Neuronal stem cell (in vitro differentiated cells): ENCODE measurements at places on chromosomes 1 and 21.

DNA sequence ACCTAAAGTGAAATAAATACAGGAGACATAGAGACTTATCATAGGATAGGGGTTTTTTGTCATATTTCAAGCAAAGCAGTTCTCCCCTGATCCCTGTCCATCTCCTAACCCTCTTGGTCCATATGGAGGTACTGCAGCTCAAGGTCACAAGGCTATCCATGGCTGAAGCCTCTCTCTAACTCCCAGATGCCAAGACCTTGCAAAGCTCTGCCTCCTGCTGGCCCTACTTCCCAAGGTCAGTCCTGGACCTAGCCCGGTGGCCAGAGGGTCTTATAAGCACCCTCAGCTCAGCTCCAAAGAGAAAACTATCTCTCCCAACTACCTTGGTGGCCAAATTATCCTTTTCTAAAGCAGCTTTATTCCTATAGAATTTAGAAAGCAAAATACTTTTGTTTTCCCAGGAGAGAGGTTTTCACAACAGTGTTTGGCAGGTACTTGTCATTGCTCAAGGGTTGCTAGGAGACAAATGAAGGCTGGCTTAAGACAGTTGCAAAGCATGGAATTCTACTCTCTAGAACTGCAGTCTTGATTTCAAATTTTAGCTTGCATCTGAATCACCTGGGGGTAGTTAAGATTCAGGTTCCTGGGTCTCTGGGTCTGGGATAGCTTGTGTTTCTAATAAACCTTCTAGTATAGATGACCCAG, 121.5 kb downstream of the XCL2 start:
- no peak for DNase-seq

- DNase-seq: peak; percentile 72
Measured at GRCh38 chr1:6519935-6520671, 28.6 kb upstream of the PLEKHG5 start.

GRCh38 chr1:121483961-121484424, 299.2 kb downstream of the SRGAP2C start:
- DNase-seq: no peak

DNA sequence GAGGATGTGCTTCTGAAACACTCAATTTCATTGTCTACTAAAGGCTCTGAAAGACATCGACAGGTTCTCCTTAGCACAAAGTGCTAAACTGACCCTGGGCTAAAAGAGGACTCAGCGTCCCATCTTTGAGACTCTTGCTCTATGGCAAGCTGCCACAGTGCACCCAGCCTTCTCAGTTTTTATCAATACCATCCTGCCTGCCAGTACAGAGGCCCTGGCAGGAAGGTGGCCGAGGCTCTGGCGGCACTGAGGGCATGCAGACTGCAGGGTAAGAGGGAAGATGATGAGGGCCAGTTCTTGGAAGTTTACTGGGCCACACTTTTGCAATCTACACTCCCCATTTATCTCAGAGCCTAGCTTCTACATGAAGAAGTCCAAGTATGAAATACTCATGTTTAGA, 5.3 kb downstream of the OLFML2B start:
- no peak for DNase-seq

DNA sequence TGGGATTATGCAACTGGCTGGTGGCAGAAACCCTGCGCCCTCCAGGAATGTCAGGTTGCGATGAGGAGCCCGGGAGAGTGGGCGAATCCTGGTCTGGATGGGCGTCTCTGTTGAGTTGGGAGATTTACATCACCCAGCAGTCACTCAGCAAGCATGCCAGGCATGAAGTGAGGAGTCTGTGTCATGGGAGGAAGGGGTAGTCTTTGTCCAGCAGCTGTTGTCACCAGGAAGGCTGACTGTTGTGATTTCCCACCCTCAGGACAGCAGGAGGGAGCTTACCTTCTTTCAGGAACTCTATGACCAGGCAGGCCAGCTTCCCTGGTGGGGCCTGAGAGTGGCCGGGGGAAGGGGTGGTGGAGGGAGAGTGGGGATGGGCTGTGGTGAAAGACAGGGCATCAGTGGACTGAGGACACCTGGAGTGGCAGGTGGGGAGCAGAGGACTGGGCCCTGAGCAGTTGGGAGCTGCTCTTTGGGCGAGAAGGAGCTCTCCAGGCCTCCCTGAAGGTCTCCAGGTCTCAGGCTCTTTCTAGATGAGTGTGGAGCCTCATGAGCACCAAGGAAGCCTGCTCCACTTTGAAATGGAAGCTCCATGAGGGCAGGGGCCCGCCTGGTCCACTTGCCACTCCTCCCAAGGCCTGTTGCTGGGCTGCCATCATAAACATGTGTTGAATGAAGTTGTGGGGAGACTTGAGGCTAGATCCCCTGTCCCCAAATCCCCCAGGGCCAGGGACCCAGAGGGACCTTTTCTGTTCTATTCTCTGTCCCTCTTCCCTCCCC, 21.3 kb upstream of the PKP1 start:
- DNase-seq: no peak

DNA sequence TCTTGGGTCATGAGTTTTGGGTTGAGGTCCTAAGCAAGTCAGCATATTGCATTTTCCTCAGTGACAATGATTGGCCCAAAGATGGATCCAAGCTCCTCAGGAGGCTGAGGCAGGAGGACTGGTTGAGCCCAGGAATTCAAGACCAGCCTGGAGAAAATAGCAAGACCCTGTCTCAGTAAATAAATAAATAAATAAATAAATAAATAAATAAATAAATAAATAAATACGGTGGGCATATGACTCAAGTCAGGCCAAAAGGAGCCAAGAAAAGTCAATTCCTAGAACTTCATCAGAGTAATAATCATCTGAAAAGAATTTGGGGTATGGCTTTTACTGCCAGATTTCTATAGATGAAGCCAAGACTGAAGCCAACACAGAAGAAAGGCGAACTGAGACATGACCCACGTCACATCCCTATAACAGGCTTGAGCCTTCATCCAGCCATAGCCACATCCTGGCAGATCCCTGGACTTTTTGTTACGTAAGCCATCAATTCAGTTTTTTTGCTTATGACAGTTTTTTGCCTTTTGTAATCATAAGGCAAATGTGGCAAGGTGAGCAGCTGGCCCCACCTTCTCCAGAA, 88.5 kb upstream of the NFASC start:
- DNase-seq: no peak

- DNase-seq: no peak
Measured at GRCh38 chr21:45575993-45576837, 34.0 kb upstream of the SLC19A1 start.

DNA sequence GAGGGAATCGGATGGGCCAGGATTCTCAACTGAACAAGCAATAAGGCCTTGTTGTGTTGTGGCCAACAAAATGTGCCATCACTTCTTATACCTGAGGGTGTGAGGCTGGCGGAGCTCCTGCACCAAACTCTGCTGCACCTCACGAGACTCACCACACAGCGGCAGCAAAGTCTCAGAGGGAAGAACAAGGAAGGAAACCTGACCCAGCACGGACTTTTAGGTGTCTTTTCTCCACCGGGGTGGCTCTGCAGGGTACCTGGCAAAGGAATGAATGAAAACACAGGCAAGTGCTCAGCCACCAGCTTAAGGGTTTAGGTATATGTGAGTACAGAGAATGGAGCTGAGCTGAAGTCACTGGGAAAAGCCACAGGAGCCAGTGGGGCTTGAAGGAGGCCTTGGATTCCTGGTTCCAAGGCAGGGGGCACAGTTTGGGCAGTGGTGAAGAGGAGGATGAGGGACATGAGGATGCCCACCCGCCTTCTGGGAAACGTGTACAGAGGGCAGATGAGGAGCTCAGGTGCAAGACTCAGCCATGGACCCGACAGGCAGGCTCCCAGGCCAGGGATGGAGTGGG, 31.1 kb upstream of the HSD3B1 start:
- DNase-seq: peak; percentile 37

GRCh38 chr1:16248603-16249516, 11.9 kb upstream of the CPLANE2 start:
- no peak for DNase-seq

DNA sequence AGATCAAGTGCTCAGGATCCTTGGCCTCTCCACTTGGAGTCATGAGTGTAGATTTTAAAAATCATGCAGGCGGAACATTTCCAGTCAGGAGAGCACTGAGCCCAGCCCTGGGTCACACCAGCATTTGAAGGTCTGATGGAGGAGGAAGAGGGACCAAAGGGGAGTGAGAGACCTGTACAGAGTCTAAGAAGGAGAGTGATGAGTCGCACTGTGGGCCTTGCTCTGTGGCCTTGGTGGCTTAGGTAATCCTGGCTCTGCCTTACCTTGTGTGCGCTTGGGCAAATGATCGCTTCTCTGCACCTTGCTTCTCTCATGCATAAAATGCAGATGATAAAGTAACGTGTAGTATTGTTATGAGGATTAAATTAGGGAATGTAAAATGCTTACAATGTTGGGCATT, 225.3 kb downstream of the SDCCAG8 start:
- no peak for DNase-seq

- DNase-seq: no peak
Measured at GRCh38 chr1:23904748-23905357, 8.3 kb downstream of the CNR2 start.

DNA sequence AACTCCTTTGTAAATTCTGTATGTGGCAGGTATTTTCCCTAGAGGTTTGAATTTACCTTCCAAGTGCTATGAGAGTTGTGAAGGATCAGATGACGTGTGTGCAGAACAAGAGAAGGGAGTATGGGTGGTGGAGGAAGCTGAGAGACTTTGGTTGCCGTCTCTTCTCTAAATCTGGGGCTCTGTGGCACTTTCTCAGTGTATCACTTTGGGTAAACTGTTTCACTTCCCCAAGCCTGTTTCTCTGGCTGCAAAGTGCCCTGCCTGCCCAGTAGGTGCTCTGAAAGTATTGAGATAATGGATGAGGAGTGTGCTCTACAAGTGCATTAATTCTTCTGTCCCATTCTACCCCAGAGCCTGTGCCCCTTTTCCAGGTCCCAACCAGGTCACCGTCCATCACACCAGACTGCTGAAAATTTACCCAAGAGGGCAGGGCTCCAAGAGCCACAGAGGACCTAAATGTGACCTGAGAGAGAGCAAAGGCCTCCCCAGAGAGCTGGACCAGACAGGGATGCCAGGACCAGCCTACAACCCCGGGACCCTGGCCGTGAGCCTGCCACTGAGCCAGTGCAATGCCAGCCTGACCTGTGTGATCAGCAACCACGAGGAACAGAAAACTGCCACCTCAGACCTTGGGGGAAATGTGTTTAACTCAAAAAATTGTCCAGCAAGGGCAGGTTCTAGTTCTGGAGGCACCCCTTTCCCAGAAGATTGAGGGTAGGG, 131.6 kb upstream of the ETV3 start:
- DNase-seq: no peak

GRCh38 chr1:145926686-145927062, 610 bp downstream of the RBM8A start:
- DNase-seq: no peak

- no peak for DNase-seq
Measured at GRCh38 chr1:171881442-171881841, 40.1 kb downstream of the DNM3 start.

GRCh38 chr1:5746611-5747425, 245.4 kb downstream of the NPHP4 start:
- DNase-seq: no peak

GRCh38 chr1:108955881-108956280, 7.4 kb downstream of the CLCC1 start:
- DNase-seq: no peak

DNA sequence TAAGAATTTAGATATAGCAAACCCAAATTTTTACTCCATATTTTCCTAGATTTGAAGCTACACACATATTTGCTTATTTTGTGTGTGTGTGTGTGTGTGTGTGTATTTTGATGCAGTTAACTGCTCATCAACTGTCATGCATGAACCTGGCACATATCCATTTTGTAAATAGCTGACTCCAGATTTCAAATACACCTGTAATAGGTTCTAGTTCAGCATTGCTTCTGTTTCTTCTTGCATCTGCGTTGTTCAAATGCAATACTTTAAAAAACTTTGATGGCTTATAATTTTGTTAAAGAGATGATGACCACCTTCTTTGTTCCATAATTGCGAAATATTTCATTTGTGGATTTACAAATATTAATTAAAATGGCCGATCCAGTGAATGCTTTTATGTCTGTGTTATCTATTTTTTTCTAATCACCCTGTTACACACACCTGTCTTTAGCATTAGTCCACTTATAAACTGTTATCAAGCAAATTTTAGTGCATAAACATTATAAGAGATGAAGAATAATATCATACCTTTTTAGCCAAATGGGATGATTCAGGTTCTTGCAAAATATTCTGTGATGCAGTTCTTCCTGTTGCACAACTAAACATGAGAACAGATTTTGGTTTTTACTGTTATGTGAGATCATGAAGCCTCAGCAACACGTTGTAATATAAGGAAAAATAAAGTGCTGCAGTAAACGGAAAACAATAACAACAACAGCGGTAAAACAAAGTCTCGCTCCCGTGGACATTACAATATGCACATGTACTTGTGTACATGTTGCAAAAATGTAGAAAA, 12.7 kb upstream of the S100A11 start:
- DNase-seq: no peak

- no peak for DNase-seq
Measured at GRCh38 chr1:66217021-66217420, 316.9 kb upstream of the SGIP1 start.

DNA sequence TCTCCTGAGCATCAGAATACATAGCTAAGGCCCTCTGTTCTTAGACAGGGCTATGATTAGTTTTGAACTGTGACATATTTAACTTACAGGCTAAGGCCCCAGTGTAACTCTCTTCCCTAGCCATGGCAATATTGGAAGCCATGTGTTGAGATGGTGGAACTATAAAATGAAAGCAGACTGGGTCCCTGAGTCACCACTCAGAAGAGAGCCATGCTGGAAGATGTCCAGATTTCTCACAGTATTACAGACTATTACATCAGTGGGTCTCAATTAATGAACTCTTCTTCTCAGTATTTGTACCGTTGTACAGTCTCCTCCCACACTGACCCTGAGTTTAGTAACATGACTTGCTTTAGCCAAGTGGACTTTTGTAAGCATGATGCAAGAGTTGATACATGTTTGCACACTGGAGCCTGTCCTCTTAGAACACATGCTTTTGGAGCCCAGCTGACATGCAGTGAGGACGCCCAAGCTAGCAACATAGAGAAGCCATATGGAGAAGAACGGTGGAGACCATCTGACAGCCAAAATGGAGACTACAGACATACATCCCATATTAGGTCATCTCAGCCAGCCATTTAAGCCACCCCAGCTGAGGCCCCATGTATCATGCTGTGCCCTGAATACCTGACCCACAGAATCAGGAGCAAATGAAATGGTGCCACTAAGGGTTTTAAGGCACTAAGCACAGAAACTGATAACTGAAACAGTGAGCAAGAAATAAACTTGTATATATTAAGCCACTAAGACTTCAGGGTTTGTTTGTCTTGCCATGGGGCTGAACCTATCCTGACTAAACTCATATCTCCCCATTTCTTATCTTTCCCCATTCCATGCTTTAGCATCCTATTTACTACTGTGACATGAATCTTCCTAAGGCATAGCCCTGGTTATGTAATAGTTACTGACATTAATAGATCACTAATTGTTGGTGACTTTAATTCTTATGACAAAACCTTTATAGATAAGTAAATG, 24.4 kb downstream of the TBX15 start:
- no peak for DNase-seq

GRCh38 chr1:3730543-3731247, 21.6 kb upstream of the CCDC27 start:
- no peak for DNase-seq

- no peak for DNase-seq
Measured at GRCh38 chr1:113875714-113876113, 4.2 kb upstream of the PTPN22 start.

GRCh38 chr1:39478126-39478915, 13.1 kb upstream of the BMP8A start:
- no peak for DNase-seq

- no peak for DNase-seq
Measured at GRCh38 chr1:211775170-211775569, 55.4 kb downstream of the LPGAT1 start.
